ENCODE measurements at places on chromosomes 5 and 9.
A peak's percentile ranks its signal among the peaks of the same experiment; 100 is the strongest.

- DNase-seq: no peak
These were observed 31.5 kb downstream of the STK10 start for GRCh38 chr5:172156541-172156994.

DNA sequence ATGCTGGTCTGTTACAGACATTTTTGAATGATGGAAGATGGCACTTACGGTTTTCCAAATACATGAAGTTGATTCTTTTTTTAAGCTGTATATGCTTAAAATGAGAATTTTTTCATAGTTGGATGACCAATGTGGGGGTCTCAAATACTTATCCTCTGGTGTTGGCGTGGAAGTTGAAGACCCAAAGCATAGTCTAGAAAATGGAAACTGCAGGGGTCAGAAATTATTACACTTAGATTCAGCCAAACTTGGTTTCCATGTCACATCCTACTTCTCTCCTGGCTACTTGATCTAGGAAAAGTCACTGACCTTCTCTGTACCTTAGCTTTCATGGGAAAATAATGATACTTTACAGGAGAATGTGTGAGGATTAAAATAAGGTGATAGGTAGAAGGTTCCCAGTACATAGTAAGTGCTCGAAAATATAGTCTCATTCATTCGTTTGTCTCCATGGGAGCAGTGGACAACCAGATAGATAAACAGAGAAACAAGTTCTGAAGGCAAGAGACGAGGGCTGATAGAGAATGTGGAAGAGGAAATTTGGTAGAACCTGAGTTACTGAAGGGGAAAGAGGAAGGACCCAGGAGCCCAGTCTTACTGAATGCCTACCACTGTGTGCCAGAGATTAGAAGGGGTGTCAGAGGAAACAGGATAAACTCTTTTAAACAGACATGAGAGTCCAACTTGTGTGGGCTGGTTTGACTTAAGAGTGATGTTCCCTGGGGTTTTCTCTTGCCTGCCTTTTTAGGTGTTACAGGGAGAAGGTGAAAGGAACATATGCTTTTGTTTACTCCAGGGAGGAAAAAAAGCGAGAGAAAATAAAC lies 560.3 kb upstream of the KLF4 start:
- no peak for DNase-seq

DNA sequence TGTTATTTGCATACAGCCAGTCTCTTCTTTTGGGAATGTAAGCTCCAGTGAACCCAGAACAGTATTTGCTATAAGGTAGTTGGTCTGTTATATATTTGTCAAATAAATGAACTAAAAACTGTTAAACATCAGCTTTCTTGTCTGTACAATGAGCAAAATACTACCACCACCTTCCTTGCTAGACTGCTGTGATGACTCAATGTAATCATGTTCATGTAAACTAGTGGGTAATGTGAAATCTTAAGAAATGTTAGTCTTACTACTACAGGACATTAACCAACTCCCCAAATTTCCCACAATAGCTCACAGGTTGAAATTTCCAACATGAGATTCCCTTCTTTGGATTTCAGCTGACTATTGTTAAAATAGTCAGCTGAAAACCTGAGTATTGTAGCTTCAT lies 176.1 kb downstream of the TRPM3 start:
- no peak for DNase-seq

- no peak for DNase-seq
These were observed 673.8 kb downstream of the PRELID2 start for GRCh38 chr5:145161391-145161790.

- DNase-seq: no peak
These were observed 24.6 kb downstream of the TUT7 start for GRCh38 chr9:86329649-86330048.

- DNase-seq: no peak
These were observed 3.6 kb upstream of the TOR2A start for GRCh38 chr9:127738666-127739065.

GRCh38 chr5:176365351-176366231 lies at the start of gene ARL10:
Gene ARL10, plus strand, starts transcription at chr5:176365487. Its CDS starts 77 bp downstream, at chr5:176365564.
- peak; percentile 34 for DNase-seq

- no peak for DNase-seq
These were observed 1.0 kb upstream of the ACSL6 start for GRCh38 chr5:132012371-132013005.

GRCh38 chr5:143313298-143313852 lies 90.1 kb downstream of the NR3C1 start:
- no peak for DNase-seq

- DNase-seq: no peak
These were observed 232.1 kb downstream of the SH3GL2 start for GRCh38 chr9:17810728-17811571.

GRCh38 chr5:110851357-110851756 lies 112.5 kb downstream of the SLC25A46 start:
- DNase-seq: no peak

- no peak for DNase-seq
These were observed 153.5 kb upstream of the KIF2A start for GRCh38 chr5:62152394-62153087.

- no peak for DNase-seq
These were observed 156.4 kb upstream of the ADAMTS16 start for GRCh38 chr5:4983701-4984100.

DNA sequence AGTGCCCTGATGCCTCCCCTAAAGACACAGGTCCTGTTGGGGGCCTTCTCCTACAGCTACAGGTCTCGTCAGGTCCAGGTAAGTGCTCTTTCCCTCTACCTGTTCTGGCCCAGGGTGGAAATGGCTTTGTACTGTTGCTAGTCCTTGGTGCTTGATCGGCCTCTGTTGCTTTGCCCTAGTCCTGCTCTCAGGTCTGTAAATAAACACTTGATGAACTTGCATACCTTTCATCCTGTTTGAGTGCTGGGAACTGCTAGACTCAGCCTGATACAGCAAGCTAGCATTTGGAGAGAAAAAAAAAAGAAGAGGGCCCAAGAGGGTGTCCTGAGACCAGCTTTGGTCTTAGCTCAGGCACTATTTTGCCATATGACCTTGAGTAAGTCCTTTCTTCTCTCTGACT lies 21.8 kb upstream of the ZNF618 start:
- DNase-seq: no peak

- no peak for DNase-seq
These were observed 4.7 kb upstream of the GBGT1 start for GRCh38 chr9:133168432-133168831.

DNA sequence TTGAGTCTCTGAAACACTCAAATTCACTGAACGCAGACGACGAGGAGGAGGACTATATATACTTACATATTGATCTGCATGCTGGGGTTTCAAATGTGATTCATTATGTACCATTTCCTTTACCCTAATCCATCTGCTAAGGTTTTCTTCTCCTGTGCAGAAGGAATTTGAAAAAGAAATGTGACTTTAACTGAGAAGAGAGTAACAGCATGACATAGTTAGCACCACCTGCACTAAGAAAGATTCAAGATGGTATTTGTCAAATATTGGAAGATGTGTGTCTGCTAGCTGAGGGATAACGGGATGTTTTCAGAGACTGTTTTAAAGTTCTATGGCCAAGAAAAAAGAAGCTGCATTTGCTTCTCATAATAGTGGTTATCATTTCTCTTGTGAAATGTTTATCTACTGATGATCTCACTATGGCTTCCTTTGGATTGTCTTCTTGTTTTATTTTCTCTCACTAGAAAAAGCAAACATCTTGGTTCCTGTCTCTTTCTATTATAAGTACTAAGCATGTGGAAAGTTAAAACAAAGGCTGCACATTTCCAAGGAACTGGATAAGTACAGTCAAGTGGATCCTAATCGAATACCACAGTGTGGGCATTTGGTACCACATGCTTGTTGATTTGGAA lies 89.8 kb upstream of the TLE4 start:
- DNase-seq: no peak

DNA sequence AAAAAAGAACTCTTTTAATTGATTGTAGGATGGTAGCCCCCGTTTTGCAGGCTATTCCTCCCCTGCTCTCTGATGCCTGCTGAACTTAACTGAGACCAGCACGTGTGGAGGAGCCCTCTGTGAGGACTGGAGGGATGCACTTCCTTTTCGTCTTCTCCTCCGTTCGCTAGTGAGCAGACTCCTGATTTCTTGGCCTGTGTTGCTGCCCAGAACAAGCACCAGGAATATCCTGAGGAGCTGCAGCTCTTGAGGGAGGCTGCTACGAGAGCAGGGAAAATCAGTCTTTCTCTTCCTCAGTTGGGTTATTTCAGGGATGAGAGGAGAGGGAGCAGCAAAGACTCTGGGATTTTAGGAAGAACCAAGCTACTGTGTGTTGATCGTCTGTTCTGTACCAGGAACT lies 74.7 kb downstream of the ARHGAP26 start:
- DNase-seq: no peak

DNA sequence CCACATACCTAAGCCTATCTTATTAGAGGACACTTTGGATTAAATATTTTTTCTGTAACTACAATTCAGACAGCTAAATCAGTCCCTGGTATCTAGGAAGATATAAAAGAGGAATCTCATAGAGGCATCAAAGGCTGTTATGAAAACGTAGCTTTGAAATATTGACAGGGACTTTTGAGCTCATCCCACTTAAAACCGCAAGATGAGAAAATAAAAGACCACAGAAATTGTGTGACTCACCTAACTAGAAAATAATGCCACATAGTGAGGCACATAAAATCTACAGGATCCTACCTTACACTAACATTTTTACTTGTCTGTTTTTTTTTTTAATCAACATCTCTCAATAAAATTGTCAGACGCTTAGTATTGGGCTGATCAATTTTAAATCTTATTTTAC lies 686.5 kb upstream of the COX7C start:
- no peak for DNase-seq

- DNase-seq: no peak
These were observed 30.5 kb downstream of the DDX31 start for GRCh38 chr9:132639322-132639721.

- no peak for DNase-seq
These were observed 431.0 kb downstream of the SH3GL2 start for GRCh38 chr9:18009902-18010301.

DNA sequence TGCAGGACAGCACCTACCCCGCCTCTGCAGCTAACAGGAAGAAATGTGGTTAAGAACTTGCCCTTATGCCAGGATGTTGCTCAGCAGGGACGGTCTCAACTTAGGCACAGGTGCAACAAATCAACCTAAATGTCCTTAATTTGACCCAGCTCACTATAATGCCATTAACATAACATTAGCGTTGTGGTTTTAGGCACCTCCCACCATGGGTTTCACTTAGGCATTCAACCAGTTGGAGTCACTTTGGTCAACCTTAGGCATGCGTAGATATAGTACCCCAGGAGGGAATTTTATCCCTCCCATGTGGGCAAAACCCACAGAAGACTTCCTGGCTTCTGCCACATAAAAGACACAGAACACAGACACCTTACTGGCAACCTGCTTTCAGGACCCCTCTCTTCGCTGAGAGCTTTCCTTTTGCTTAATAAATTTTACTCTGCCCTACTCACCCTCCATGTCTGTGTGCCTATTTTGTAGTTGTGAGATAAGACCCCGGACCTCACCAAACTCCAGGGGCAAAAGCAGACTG lies 8.7 kb upstream of the ERAP1 start:
- peak; percentile 46 for DNase-seq

DNA sequence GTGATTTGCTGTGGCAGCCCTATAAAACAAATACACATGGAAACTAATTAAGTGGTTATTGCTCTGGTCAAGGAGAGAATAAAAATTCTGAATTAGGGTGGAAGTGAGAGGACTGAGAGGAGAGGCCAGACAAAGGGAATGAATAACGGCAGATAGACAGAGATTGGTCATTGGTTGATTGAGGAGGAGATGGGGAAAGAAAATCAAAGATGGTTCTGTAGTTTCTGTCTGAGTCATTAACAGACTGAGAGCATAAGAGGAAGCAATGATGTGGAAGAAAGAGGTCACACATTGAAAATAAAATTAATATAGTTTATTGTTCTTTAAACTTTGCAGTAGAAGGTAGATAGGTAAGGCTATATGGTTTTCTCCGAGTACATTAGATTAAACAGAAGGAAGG lies 469.8 kb downstream of the ACTL7B start:
- DNase-seq: no peak

GRCh38 chr9:6567140-6567591 lies 78.4 kb downstream of the GLDC start:
- no peak for DNase-seq

GRCh38 chr5:7983433-7983832 lies 114.5 kb downstream of the MTRR start:
- no peak for DNase-seq

GRCh38 chr9:36543916-36544315 lies 28.8 kb upstream of the MELK start:
- no peak for DNase-seq

GRCh38 chr9:137423514-137424291 lies 510 bp downstream of the NOXA1 start:
- DNase-seq: no peak

DNA sequence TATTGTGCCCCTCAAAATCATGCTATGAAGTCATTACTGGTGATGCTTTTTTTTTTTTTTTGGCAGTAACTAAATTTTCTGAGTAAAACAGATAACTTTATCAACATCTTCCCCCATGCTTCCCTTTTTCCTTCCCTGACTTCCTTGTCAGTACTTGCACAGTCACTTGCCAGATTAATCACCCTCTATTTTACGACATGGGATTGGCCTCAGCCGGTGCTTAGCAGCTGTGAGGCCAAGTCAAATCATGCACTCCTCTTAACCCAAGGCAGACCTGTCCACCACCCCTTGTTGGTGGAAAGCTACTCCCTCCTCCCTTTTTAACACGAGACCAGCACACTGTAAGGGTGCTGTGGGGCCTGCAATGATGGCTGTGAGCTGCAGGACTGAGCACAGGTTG lies 118.0 kb upstream of the OTULINL start:
- no peak for DNase-seq

- no peak for DNase-seq
These were observed 6.7 kb upstream of the BRINP1 start for GRCh38 chr9:119375892-119376291.

DNA sequence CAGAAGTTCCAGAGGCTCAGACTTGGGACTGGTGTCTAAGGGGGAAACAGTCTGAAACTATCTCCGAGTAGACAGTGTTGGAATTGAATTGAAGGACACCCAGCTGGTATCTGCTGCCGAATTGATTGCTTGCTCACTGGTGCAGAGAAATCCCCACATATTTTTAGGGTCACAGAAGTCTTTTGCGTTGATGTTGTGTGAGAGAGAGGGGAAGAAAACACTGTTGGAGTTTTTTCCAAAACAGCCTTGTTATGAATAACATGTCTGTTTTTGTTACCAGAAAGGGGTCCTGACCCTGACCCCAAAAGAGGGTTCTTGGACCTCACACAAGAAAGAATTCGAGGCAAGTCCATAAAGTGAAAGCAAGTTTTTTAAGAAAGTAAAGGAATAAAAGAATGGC lies 81.3 kb downstream of the ALDH7A1 start:
- no peak for DNase-seq

DNA sequence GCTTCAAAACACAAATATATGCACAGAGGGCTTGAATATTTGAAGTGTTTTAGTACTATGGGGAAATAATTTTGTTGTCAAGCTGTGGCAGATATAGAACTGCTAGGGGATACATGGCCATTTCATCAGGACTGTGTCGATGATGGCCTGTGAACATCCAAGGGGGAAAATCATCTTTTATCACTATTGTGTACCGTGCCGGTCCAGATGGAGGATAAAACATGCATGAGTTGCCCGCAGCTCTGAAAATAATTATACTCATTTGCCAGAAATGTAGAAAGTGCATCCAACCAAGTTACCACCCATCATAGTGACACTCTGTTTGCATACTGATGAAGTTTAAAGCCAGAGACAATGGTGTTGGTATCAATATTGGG lies 405.9 kb downstream of the ZSWIM6 start:
- DNase-seq: no peak

Measured in activated effector memory CD4-positive, alpha-beta T cell treated with Interleukin-2 at 50 U/mL for 16 hours (primary cell).